ENCODE measurements at places on chromosomes 5 and 9. TPM values are rescaled to one million over a fixed set of nuclear protein-coding genes. Genes with fewer than 3 reads are reported as not detected.

- no peak for DNase-seq
Observed at GRCh38 chr5:33843579-33843978, 48.2 kb downstream of the ADAMTS12 start.

DNA sequence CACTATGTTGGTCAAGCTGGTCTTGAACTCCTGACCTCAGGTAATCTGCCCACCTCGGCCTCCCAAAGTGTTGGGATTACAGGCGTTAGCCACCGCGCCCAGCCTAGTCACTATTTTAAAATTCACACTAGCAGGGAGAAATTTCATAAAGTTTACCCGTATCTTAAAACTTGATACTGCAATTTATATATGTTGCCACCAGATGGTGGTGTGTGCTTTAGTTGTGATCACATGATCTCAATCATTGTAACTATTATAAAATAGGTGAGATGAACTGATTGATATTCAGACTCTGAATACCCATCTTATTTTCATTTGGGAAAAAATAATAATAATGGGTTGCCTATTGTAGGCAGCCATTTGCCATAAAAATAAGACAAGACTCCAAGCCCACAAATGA, 1330.4 kb upstream of the WWC1 start:
- DNase-seq: peak; percentile 48

GRCh38 chr5:155878991-155879575, 447.9 kb upstream of the SGCD start:
- no peak for DNase-seq

- no peak for DNase-seq
Observed at GRCh38 chr5:123776761-123777160, 264.8 kb downstream of the CSNK1G3 start.

GRCh38 chr5:72238712-72239445, 81.2 kb downstream of the MRPS27 start:
- peak; percentile 84 for DNase-seq

DNA sequence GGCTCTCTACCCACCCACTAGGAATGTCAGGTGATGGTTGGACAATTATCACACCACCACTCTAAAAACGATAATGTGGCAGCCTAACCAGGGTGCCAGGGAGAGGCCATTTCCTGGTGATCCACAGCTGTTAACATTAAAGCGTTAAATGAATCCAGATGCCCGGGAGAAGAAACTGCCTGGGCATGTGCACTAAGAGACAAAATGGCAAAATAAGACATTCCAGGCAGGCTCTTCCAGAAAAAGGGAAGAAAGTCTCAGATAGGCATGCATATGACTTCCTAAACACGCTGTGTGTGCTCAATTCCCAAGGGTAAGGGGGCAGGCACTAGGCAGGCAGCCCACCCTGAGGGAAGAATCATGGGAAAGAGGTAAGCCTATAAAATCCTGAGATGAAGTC, 4.6 kb upstream of the TXN start:
- no peak for DNase-seq

GRCh38 chr5:119629339-119629738, at the start of gene FAM170A:
FAM170A (plus strand) TSS chr5:119629558; CDS start chr5:119629769, 211 bp downstream.
- no peak for DNase-seq

GRCh38 chr9:105656131-105656921, 5.9 kb upstream of the TAL2 start:
- peak; percentile 75 for DNase-seq

GRCh38 chr5:33317271-33317670, 123.5 kb upstream of the TARS1 start:
- DNase-seq: no peak

DNA sequence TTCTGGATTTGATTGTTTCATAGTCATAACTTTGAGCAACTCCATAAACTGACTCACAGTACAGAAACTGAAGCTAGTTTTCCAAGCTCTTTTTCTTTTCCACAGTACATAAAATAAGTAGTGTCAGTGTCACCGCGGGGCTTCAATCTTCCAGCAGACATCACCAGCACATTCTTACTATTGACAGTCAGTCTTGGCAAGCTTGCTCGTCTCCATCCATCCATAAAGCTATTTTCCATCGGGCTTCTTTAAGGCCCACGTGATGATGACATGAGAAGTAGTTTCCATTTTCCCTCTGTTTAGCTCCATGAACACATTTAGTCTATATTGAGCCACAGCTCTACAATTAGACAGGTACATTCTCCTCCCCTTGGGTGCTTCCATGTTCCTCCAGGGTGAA, 443.4 kb downstream of the KDM4C start:
- no peak for DNase-seq

GRCh38 chr9:122126331-122127261, 33.0 kb downstream of the NDUFA8 start:
- peak; percentile 86 for DNase-seq

Gene TNC
- total RNA-seq: 2.7 TPM

Gene CCDC171
- total RNA-seq: 4.4 TPM

Gene SLC6A19
- total RNA-seq: not detected

Gene IFNA21
- not detected for total RNA-seq

Gene PPP1R26
- 49.8 TPM for total RNA-seq

Gene RAB24
- total RNA-seq: 27.1 TPM

All from GM23338 (cell line).